ENCODE measurements at places on chromosomes 5 and 9.

DNA sequence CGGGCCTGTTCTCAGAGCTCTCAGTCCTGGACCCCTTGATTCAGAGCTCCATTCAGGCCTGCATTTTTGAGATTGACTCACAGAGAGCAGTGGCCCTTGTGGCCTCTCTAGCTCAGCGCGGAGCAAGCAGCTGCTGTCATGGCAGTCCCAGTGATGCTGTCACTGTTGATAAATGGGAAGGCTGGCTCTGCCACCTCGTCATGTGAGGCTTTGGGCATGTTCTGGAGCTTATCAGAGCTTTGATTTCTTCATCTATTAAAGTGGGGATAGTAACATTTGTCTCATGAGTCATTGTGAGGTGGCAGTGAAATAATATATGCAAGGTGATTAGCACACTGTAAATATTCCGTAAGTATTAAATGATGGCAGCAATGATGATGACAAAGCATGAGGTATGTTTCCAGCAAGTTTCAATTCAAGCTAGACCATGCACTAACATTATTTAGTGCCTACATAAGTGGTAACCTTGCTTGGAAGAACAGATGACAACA lies 126.4 kb upstream of the CXCL14 start:
- no peak for DNase-seq

GRCh38 chr5:74162524-74162923 lies 478.0 kb downstream of the ENC1 start:
- DNase-seq, result no peak

DNA sequence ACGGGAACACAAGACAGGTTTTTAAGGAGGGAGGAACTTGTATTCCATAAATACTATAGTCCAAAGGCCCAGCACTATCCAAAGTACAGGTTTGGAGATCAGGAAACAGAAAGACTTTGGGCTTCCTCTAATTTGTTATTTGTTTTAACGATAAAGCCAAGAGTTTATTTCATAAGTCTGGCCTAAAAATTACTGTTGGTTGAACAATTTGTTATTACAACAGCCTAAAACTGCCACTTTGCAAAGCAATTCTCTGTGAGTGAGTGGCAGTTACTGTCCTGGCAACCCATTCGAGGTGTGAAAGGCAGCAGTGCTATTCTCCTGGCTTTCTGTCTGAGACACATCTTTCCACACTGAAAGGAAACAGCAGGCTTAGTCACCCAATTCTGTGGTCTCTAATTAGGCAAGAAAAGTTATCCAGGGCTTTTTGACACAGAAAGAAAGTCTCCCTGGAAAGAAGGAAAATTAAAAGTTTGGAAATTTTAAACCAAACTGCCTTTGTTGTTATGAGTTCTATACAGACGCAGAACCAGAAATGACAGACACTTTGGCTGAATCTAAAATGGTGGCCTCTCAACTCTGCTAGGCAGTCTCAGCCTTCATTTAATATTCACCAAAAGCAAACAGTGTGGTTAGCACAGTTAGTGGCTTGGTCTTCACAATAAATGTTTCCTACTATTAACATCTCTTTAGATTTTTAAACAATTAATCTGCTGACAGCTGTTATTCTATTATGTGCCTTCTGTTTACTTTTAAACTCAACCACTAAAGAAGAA lies 33.9 kb downstream of the PSMB7 start:
- no peak for DNase-seq

DNA sequence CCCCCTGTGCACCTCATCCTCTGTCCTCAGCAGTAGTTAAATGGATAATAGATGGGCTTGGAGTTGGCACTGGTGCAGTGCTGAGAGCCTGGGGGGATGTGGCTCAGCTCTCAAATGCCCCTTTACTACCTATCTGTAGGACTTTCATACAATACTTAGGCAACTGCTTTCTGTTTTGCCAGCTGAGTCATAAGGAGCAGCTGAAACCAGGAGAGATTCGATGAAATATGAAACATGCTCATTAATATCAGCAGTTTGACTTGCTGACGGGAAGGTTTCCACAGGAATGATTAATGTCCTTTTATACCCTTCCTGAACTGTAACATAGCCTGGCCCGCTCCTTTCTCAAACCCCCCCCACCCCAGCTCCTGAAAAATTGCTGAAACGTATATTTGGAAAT lies 142.6 kb downstream of the SAXO1 start:
- no peak for DNase-seq

- no peak for DNase-seq
Measured at GRCh38 chr9:129865668-129866320, 30.5 kb downstream of the USP20 start.

GRCh38 chr5:14153932-14154731 lies 11.0 kb downstream of the TRIO start:
- DNase-seq, result no peak

GRCh38 chr9:26567976-26568375 lies 324.6 kb downstream of the CAAP1 start:
- no peak for DNase-seq

DNA sequence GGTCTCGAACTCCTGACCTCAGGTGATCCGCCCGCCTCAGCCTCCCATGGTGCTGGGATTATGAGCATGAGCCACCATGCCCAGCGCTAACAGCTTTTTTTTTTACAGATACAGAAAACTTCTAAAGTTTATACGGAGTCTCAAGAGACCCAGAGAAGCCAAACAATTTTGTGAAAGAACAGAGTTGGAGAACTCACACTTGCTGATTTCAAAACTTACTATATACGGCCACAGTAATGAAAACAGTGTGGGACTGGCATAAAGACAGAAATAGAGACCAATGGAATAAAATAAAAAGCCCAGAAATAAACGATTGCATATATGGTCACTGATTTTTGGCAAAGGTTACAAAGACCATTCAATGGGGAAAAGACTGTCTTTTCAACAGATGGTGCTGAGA lies 85.6 kb upstream of the CACNA1B start:
- no peak for DNase-seq

DNA sequence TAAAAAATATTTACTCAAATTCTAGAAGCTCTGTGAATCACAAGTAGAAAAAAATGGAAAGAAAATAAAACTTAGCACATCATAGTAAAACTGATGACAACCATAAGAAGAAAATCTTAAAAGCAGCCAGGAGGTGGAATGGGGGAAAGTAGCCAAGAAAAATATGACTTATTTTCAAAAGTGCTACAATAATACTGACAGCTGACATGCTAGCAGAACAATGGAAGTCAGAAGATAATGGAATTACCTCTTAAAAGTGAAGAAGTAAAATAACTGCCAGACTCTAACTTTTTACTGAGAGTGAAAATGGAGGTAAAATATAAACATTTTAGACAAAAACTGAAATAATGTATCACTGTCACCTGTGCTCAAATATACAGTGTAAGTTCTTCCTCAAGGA lies 532.2 kb upstream of the SGCD start:
- no peak for DNase-seq

GRCh38 chr9:76297721-76298239 lies 96.4 kb downstream of the RFK start:
- no peak for DNase-seq

- no peak for DNase-seq
Measured at GRCh38 chr5:102307232-102307631, 11.1 kb upstream of the SLCO4C1 start.

DNA sequence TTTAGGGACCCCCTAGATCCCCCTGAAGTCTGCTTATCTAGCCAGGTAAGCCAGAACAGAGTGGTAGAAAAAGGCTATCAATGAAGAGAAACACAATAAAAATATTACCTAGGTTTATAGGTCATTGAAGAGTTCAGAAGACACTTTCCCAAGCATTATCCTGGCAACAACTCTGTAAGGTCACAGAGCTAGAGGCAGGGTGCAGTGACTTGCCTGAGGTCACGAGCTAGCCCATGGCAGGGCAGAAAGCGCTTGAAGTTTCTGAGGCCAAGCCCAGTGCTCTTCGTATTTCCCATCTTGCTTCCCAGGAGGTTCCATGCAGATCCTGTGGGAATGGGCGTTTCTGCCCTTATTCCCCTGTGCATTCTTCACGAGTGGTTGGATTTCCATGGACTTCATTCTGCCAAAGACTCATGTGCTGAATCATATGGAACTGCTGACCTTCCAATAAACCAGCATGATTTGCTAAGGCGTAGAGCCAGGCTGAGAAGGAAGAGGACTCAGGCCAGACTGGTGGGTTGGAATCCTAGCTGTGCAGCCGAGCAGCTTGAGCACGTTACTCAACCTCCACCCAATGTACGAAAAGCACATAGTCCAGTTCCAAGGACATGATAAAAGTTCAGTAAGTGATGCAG lies 22.1 kb downstream of the TRMO start:
- no peak for DNase-seq

GRCh38 chr9:126532489-126532888 lies 81.2 kb upstream of the LMX1B start:
- no peak for DNase-seq

DNA sequence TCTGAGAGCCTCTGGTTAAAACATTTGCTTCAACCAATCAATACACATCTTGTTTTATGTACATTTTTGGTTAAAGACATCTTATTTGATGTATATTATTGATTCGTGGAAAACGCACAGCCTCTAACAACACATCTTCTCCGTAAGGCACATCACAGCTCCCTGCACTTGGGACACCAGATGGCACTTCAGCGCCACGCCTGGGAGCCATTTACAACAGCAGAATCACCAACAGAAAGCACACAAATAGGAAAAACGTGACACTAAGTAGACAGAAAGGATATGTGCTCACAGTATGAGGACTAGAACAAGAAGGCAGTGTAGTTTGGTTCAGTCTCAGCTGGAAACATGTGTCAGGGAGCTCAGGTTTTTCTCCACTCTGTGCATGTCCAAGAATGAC lies 199.7 kb downstream of the ROR2 start:
- DNase-seq, result no peak

GRCh38 chr5:169695919-169696490 lies 58.9 kb downstream of the DOCK2 start:
- DNase-seq, result no peak

DNA sequence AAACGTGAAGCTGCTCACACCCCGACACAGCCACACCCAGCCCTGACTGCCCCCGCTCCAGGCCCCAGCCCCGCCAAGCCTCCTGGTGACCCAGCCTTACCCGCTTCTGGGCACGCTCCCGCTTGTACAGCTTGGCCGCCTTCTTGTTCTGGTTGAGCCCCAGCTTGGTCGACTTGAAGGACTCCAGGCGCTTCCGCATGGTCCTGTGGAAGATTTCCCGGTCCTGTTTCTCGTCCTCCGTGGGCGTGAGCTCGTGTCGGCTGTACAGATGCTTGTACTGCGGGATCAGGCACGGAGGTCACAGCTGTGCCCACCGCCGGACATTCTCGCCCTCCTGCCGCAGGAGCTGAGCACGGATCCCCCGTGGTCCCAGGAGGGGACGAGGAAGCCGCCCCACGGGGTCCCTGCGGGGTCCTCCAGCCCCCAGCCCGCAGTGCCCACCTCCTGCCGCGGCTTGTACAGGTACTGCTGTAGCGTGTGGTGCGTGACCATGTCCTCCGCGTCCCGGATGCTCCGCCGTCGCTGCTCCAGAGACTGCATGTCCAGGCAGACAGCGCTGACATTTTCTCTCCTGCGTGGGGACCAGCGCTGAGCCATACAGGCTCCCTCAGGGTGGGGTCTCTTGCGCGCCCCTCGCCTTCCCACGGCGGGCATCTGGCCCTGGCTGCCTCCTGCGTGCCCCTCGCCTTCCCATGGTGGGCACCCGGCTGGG lies 33.3 kb downstream of the EXOC3 start:
- DNase-seq, result no peak

GRCh38 chr9:115034801-115035200 lies 83.2 kb downstream of the TNC start:
- DNase-seq, result no peak

- DNase-seq, result no peak
Measured at GRCh38 chr9:113497051-113497450, 33.5 kb downstream of the RGS3 start.

DNA sequence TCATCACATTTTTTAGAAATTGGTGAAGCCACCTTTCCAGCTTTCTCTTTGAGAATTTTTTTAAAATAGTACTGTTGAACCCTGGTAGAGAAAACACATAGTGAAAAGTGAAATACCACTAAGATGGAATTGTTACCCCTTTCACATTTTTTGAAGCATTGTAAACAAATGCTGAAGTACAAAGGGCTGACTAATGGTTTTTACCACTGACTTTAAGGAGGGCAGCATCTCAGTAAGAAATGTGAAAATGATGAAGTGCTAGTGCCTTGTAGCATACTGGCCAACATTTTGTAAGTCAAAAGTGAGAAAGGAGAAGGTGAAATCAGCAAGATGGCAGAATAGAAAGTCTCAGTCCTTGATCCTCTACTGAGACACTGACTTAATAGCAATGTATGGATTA lies 320.6 kb downstream of the PJA2 start:
- no peak for DNase-seq

GRCh38 chr9:85054017-85054416 lies 384.5 kb downstream of the NTRK2 start:
- no peak for DNase-seq

DNA sequence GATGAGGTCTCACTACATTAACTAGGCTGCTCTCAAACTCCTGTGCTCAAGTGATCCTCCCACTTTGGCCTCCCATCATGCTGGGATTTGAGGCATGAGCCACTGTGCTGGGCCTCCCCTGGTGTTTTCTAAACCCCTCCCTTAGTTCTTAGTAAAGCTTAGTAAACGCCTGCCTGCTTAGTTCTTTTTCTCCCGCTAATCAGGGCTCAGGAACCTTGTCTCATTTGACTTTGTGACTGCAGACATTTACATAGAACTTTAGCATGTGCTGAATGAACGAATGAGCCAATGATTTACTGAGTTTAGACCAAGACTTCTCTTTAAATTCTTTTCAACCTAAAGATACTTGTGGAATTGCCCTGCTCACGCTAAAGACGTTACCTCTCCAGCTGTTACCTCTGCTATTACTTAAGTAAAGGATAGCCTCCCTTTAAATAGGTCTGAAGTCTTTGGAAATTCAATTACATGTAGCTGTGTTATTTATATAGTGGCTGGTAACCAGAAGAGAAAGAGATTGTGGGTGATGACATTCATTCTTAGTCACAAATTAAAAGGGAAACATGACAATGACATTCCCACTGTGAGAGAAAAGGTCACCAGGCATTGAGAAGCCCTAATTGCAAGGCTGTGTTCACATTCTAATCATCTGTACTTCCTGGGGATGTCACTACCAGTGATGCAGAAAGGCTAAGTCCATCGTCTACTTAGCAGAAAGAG lies 18.6 kb upstream of the SUSD1 start:
- no peak for DNase-seq

DNA sequence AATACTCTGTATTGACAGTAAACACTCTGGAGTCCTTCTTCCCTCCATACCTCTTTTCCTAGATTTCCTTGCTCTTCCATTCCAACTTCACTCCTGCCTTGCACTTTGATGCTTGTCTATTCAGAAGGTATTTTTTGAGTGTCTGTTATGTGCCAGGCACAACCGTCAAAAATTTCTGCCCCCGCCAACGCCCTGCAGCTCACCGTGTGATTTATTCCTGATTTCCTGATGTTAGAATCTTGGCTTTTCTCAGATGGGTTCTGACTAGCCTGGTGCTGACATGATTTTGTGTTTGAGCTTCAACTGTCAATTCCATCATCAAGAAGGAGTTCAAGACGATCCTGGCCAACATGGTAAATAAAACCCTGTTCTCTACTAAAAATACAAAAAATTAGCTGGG lies 297.5 kb downstream of the AGTPBP1 start:
- no peak for DNase-seq

- DNase-seq, result no peak
Measured at GRCh38 chr5:158549311-158549710, 550.4 kb downstream of the EBF1 start.

All from stimulated activated CD4-positive, alpha-beta T cell treated with anti-CD3 and anti-CD28 coated beads, TNF-alpha, amount 100 ng/mL, for 1 hour (primary cell).